Progenitor cell of endocrine pancreas (in vitro differentiated cells): ENCODE measurements at places on chromosomes 5 and 9.

DNA sequence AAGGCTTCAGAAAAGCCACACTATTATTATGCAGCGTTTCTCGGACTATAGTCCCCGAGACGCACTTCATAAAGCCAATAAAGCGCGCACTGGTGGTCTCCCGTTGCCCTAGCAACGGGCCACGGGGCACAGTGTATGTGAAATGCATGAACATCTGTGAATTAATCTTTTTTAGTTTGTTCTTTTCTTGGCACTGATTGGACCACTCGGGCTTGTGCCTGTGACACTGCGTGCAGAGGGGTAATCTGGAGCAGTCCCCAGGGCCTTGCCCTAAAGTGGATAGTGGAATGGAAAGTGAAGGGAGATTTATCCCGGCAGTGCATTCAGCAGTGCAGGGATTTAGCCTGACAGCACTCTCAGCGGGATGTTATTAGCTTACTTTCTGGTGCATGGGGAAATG is 92.1 kb downstream of the TLE4 start:
- no peak for DNase-seq
- peak overlapping the region; percentile 62 for H3K27ac ChIP-seq
- H3K4me1 ChIP-seq, result peaks cover 65% of the 10 kb centered on the region
- H3K4me3 ChIP-seq, result peak overlapping the region; percentile 38
- no peaks in the 10 kb centered on the region for H3K36me3 ChIP-seq
- no peaks in the 10 kb centered on the region for H3K27me3 ChIP-seq

DNA sequence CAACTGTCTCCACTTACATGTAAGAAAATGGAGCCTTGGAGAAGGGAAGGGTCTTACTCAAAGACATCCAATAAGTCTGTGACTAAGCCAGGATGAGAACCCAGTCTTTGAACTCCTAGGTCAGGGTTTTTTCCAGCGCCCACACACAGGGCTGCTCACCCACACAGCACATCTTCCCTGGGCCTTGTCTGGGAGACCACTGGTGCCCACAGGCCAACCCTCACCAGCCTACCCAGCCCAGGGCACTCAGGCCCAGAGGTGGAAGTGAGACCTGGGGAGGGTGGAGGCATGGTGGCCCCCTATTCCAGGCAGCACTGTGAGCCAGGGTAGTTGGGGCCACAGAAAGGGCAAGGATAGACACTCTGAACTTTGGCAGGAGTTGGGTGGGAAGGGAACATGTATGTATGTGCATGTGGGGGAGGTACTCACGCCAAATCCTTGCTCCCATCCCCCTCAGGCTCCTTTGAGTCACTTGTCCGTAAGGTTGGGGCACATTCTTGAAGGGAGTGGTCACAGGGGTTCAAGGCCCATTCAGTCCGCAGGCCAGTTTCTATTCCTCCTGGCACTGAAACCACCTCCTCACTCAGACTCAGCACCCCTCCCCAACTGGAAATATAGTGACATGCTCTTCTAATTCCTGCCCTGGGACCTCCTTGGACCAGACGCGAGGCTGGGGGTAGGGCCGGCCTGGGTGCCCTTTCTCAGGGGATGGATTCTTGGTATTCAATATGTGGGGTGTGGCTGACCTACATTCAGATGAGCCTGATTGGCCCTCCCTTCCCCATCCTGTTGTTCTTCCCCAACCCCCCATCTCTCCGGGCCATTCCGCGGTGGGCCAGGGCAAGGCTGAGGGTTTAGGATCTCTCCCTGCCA is 2.9 kb upstream of the SLC4A9 start:
- no peaks in the 10 kb centered on the region for H3K36me3 ChIP-seq
- no peak for DNase-seq
- H3K4me3 ChIP-seq, result no peak overlapping the region
- peaks cover 6% of the 10 kb centered on the region for H3K27me3 ChIP-seq

- no peaks in the 10 kb centered on the region for H3K27me3 ChIP-seq
- no peak overlapping the region for H3K27ac ChIP-seq
- no peaks in the 10 kb centered on the region for H3K36me3 ChIP-seq
- peaks cover 17% of the 10 kb centered on the region for H3K4me1 ChIP-seq
These were observed 174.9 kb upstream of the HMHB1 start for GRCh38 chr5:143636931-143637528.

DNA sequence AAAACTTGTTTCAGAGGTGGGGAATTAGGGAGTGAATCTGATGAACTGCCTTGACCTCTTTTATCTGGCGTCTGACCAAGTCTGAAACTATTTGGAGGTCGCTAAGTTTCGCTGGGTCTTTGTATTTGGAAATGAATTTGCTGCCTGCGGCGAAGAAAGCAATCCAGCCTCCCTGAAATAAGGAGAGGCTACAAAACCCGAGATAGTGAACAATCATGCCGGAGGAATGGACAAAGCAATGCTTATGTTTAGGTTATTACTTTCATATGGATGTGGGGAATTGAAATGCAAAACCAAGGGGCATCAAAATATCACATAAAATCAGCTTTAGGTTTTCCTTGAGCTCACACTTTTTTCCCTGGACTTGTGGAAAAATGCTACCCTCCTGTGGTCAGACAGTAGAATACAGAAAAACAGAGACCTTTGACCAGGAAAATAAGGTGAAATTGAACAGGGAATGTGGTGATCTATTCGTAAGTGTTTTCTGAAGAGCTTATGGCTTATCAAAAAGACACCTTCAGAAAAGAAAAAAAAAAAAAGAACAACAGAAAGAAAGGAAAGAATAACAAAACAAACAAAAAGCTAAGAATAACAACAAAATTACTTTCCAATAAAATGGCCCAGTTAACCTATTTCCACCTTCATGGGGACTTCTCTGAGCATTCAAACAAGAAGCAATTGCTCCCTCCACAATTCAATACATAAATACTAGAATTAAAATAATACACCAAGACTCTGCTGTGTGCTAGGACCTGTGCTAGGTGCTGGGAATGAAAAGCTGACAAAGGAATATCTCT is 68.6 kb upstream of the DPYSL3 start:
- H3K27ac ChIP-seq, result peak overlapping the region; percentile 96
- H3K4me1 ChIP-seq, result peaks cover 10% of the 10 kb centered on the region
- H3K27me3 ChIP-seq, result no peaks in the 10 kb centered on the region

- no peak overlapping the region for H3K4me3 ChIP-seq
- H3K27me3 ChIP-seq, result peaks cover 10% of the 10 kb centered on the region
- H3K4me1 ChIP-seq, result peaks cover 2% of the 10 kb centered on the region
- no peaks in the 10 kb centered on the region for H3K36me3 ChIP-seq
These were observed 141.4 kb downstream of the NPR3 start for GRCh38 chr5:32852535-32852934.

DNA sequence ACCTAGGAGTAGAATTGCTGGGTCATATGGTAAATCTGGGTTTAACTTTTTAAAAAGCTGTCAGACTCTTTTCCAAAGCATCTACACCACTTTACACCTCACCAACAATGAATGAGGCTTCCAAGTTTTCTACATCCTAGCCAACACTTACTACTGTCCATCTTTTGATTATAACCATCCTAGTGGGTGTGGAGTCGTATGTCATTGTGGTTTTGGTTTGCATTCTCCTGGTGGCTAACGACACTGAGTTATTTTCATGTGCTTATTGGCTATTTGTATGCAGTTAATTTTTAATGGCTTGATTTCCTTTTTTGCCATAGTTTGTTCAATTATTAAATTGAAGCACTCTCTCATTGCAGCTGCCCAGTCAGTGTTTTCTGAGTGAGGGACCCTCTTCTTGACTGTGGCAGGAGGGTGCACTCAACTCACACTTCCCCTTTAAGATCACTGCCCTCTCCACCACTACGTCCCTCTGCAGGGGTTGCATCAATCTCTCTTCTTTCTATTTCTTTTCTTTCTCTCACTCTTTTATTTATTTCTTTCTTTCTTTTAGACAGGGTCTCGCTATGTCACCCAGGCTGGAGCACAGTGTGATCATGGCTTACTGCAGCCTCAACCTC is 182.3 kb downstream of the C9orf152 start:
- H3K36me3 ChIP-seq, result no peaks in the 10 kb centered on the region
- DNase-seq, result no peak
- H3K27me3 ChIP-seq, result no peaks in the 10 kb centered on the region
- no peak overlapping the region for H3K4me3 ChIP-seq
- H3K4me1 ChIP-seq, result peaks cover 8% of the 10 kb centered on the region

DNA sequence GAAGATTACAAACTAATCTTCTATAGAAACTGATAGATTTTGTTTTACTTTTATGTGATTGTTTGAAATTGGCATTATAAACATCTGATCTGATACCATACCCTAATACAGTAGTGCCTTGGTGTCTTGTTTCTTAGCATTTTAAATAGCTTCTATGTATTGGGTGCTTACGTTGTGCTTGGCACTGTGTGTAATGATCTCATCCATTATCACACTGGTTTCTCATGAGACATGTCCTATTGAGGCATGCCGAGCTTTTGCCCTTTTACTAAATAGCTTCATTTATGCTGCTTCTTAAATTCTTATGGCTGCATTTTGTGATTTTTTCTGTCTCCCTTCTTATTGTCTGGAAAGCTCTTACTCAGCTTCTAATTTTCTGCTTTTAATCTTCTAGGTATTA is 48.2 kb upstream of the TLR4 start:
- no peak for DNase-seq
- H3K4me3 ChIP-seq, result no peak overlapping the region
- H3K27ac ChIP-seq, result no peak overlapping the region
- H3K27me3 ChIP-seq, result no peaks in the 10 kb centered on the region

GRCh38 chr5:149389552-149390495 is 10.7 kb upstream of the IL17B start:
- H3K4me3 ChIP-seq, result no peak overlapping the region
- no peak for DNase-seq
- H3K27me3 ChIP-seq, result no peaks in the 10 kb centered on the region
- no peaks in the 10 kb centered on the region for H3K4me1 ChIP-seq
- H3K36me3 ChIP-seq, result no peaks in the 10 kb centered on the region

GRCh38 chr9:107707428-107707837 is 217.9 kb upstream of the KLF4 start:
- DNase-seq, result no peak
- H3K4me3 ChIP-seq, result no peak overlapping the region
- no peak overlapping the region for H3K27ac ChIP-seq
- H3K4me1 ChIP-seq, result no peaks in the 10 kb centered on the region
- H3K27me3 ChIP-seq, result peaks cover 87% of the 10 kb centered on the region

- DNase-seq, result no peak
- H3K36me3 ChIP-seq, result no peaks in the 10 kb centered on the region
- no peak overlapping the region for H3K4me3 ChIP-seq
- H3K4me1 ChIP-seq, result peaks cover 22% of the 10 kb centered on the region
- no peak overlapping the region for H3K27ac ChIP-seq
These were observed 84.9 kb upstream of the SHB start for GRCh38 chr9:38153910-38154291.

DNA sequence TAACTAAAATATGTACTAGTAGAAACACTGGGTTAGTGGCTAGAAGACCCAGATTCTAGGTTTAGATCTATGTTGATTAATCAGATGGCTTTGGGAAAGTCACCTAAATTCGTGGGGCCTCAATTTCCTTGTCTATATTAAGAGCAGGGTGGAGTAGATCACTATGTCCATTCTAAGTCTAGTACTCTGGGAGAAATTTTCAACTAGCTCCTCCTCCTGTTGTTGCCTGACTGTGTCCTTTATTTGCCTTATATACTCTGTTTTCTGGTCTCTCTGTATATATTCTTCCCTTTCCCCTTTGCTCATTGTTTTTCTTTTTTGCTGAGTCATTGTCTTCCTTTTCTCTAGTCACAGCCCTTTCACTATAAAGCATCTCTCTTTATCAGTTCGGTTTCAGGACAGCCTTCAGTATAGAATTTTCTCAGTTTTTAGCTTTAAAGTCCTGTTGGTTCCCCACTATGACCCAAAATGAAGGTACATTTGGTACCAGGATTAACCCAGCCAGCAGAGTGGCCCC is 44.5 kb upstream of the CDH6 start:
- peaks cover 3% of the 10 kb centered on the region for H3K4me1 ChIP-seq
- no peak overlapping the region for H3K27ac ChIP-seq
- no peaks in the 10 kb centered on the region for H3K27me3 ChIP-seq
- H3K4me3 ChIP-seq, result no peak overlapping the region
- DNase-seq, result no peak

DNA sequence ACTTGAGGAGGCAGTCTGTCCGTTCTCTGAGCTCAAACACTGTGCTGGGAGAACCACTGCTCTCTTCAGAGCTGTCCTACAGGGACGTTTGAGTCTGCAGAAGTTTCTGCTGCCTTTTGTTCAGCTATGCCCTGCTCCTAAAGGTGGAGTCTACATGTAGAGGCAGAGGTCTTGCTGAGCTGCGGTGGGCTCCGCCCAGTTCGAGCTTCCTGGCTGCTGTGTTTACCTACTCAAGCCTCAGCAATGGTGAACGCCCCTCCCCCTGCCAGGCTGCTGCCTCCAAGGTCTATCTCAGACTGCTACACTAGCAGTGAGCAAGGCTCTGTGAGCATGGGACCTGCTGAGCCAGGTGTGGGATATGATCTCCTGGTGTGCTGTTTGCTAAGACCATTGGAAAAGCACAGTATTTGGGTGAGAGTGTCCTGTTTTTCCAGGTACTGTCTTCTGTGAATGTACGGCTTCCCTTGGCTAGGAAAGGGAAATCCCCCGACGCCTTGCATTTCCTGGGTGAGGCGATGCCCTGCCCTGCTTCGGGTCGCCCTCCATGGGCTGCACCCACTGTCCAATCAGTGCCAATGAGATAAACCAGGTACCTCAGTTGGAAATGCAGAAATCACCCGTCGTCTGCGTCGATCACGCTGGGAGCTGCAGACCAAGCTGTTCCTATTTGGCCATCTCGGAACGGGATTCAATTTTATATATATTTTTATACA is 58.5 kb downstream of the CNTRL start:
- H3K27ac ChIP-seq, result no peak overlapping the region
- no peak overlapping the region for H3K4me3 ChIP-seq
- H3K36me3 ChIP-seq, result peaks cover 26% of the 10 kb centered on the region
- H3K4me1 ChIP-seq, result peaks cover 12% of the 10 kb centered on the region
- H3K27me3 ChIP-seq, result no peaks in the 10 kb centered on the region

DNA sequence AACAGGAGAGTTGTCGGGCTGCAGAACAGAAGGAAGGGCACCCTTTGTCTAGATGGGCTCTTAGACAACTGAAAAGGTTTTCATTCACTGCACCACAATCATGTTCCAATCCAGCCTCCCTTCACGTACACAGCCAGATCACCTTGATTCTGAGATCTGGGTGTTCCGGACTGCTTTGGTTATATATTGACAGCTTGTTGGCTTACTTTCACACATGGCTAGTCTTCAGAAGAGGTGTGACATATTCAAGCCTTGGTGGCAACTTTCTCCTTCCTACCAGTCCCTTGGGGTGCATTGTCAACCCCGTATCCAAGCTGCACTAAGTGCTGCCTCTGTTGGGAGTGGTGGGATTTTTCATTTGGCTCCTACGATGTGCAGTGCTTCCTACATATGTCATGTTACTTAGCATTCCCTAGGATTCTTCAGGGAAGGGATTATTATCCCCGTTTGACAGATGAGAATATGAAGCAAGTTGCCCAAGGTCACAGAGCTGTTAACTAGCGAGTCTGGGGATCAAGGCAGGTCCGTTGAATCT is 100.6 kb downstream of the LIFR start:
- H3K27ac ChIP-seq, result no peak overlapping the region
- peaks cover 3% of the 10 kb centered on the region for H3K27me3 ChIP-seq
- no peaks in the 10 kb centered on the region for H3K4me1 ChIP-seq
- no peaks in the 10 kb centered on the region for H3K36me3 ChIP-seq
- no peak for DNase-seq

DNA sequence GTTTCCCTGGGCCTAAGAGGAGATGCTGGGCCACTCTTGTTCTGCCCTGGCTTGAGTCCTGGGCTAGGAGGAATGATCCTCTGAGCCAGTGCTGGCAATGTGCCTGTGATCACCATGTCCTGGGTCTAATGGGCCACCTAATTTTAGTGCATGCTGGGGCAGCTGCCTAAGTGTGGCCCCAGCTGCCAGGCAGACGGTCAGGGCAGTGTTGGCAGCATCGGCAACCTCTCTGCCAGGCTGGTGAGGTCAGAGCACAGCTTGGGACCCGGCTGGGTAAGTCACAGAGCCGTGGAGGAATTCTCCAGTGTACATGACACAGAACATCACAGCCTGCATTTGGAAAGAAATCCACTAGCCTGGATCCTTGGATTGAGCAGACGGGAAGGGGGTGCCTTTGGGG is 21.4 kb upstream of the PITX1 start:
- H3K36me3 ChIP-seq, result no peaks in the 10 kb centered on the region
- peaks cover 76% of the 10 kb centered on the region for H3K27me3 ChIP-seq
- H3K27ac ChIP-seq, result no peak overlapping the region
- H3K4me3 ChIP-seq, result no peak overlapping the region
